ENCODE measurements at places on chromosomes 16 and 17. TPM values are rescaled to one million over a fixed set of nuclear protein-coding genes. Genes with fewer than 3 reads are reported as not detected.

The BIRC5 gene
- 110 TPM for total RNA-seq

The TEKT1 gene
- not detected for total RNA-seq

The OR4D1 gene
- 0.02 TPM for total RNA-seq

The GAS2L2 gene
- 0.06 TPM for total RNA-seq

The HCRT gene
- total RNA-seq = 0.25 TPM

The LDHD gene
- total RNA-seq = 0.74 TPM

The TBC1D28 gene
- total RNA-seq = not detected

The HS3ST2 gene
- not detected for total RNA-seq

The TAC4 gene
- total RNA-seq = not detected

The CCL14 gene
- not detected for total RNA-seq

The BPTF gene
- 36.7 TPM for total RNA-seq

The COG7 gene
- total RNA-seq = 17.0 TPM

The ENPP7 gene
- not detected for total RNA-seq

The G6PC1 gene
- total RNA-seq = not detected

The FAM20A gene
- 0.18 TPM for total RNA-seq

The COX6A2 gene
- total RNA-seq = not detected

The C16orf78 gene
- total RNA-seq = not detected

The TTLL6 gene
- total RNA-seq = 0.88 TPM

The CCL7 gene
- 0.12 TPM for total RNA-seq

The HIC1 gene
- total RNA-seq = 1.6 TPM

The GAST gene
- not detected for total RNA-seq

The RPS15A gene
- 2,366 TPM for total RNA-seq

The PRSS33 gene
- not detected for total RNA-seq

The KIF19 gene
- total RNA-seq = not detected

The C16orf54 gene
- total RNA-seq = not detected

The DOC2B gene
- total RNA-seq = 1.8 TPM

The KCNH6 gene
- not detected for total RNA-seq

The CA7 gene
- not detected for total RNA-seq

The KRT25 gene
- total RNA-seq = not detected

The ACSM2A gene
- total RNA-seq = not detected

The SOX15 gene
- 0.39 TPM for total RNA-seq

The GID4 gene
- 11.3 TPM for total RNA-seq

The ODF4 gene
- total RNA-seq = not detected

The RHBDL3 gene
- total RNA-seq = 4.3 TPM

The SMTNL2 gene
- total RNA-seq = 0.36 TPM

The CLEC18B gene
- 0.37 TPM for total RNA-seq

The CD79B gene
- total RNA-seq = not detected

The RASL10B gene
- total RNA-seq = 0.11 TPM

The SGSH gene
- 28.5 TPM for total RNA-seq

The CNTROB gene
- total RNA-seq = 47.2 TPM

The CDC42EP4 gene
- total RNA-seq = 74.8 TPM

The RGS11 gene
- 4.5 TPM for total RNA-seq

The TELO2 gene
- 23.9 TPM for total RNA-seq

The NLK gene
- total RNA-seq = 9.3 TPM

The NECAB2 gene
- total RNA-seq = 3.3 TPM

The WNK4 gene
- total RNA-seq = 1.3 TPM

Measured in A549 treated with CORT108297 at 1 μM for 4 hours (cell line).